ENCODE measurements at places on chromosomes 2 and 18.

- DNase-seq: no peak
Observed at GRCh38 chr2:24626131-24626530, 135.1 kb downstream of the NCOA1 start.

DNA sequence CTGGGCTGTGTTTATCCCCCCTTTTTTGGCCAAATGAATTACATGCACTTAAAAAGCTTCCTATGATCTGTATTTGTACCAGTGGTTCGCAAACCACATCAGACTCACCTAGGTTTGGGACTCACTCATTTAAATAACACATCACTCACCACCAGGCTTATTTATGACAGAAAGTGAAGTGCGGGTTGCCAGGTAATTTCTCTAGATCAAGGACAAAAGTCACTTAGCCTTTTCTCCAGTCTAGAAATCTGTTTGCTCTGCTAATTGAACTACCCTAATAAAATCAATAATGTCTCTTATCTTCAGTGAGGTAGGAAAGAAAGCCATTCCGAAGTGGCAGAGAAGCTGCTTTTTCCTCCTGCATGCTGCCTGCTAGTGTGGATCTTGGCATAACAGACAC, 88.1 kb upstream of the SLC8A1 start:
- DNase-seq: no peak

- DNase-seq: no peak
Observed at GRCh38 chr2:100813527-100813926, 6.4 kb upstream of the NPAS2 start.

- no peak for DNase-seq
Observed at GRCh38 chr2:148524519-148524919, 120.0 kb upstream of the EPC2 start.

- DNase-seq: peak; percentile 23
Observed at GRCh38 chr2:126886211-126886915, 12.3 kb upstream of the TEX51 start.

GRCh38 chr18:34576622-34577021, 133.5 kb upstream of the DTNA start:
- no peak for DNase-seq

DNA sequence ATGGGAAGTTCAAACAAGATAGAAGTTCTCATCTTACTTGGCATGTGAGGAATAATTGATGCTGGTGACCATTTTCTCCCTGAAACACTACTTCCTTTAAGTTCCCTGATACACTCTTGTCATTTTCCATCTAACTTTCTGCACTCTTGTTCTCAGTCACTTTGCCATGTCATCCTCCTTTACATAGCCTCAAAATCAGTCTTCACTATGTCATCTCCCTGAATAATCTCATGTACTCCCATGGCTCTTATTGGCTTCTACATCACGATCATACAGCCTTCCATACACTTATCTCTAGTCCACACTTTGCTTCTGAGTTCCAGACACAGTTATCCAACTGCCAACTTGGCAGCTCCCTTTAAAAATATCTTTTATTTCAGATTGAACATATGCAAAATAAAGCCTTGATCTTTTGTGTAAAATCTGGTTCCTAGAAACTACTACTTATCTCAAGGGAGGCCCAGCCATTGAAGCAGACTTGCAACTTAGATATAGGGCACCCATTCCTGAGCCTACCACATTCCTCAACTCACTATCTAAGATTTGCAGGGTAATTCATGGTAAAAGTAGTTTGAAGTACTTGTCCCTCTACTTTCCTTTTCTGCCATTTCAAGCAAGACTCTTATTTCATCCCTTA, 1070.2 kb upstream of the NXPH2 start:
- no peak for DNase-seq

GRCh38 chr2:138757384-138757783, 22.8 kb downstream of the NXPH2 start:
- DNase-seq: no peak

- no peak for DNase-seq
Observed at GRCh38 chr2:144215701-144216675, 303.9 kb downstream of the ZEB2 start.

DNA sequence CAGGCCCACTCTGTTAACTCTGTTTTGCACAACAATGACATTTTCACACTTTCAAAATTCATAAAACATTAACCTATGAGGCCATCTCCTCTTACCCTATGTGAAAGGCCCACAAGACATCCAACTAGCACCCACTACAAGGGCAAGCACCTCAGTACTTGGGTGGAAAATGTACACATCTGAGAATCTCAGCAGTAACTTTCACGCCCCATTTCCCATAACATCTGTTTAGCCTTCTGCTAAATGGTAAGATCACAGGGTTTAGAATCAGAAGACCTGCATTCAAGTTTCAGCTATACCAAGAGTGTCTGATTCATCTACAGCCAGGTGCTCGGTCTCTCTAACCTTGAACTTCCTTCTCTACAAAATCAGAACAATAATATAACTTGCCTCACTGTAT, 89.2 kb downstream of the SP100 start:
- no peak for DNase-seq

DNA sequence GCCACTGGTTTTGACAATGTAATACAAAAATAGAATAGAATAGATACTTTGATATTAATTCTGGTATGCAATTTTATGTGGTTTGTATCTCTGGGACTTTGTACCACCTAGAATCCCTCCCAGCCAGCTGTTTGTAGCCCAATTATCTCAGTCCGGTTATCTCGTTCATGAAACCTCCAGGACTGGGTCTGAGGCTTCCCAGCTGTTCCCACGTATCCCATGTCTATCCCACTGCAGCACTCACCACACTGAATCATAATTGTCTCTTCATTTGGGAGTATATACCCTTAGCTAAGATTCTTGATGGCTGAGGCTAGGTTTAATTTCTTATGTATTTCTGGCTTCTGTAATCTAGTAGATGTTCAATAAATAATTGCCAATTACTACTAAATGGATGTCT, 104.4 kb upstream of the MAPRE2 start:
- DNase-seq: no peak

DNA sequence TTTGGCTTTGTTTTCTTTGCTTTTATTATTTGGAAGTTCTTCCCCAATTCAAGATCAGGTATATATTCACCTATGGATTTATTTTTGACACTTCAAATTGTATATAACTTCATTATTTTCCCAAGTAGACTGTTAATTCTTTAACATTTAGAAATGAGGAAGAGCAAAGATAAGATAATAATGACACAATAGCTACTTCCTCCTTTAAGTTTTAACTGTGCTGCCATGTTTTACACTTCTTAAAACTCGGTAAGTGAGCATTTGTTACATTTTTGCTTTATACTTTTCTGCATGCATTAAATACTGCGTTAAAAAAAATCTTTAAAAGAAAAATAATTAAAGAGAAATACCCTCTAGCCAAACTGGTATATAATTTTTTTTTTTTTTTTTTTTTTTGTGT, 32.5 kb downstream of the SLC66A3 start:
- no peak for DNase-seq

- DNase-seq: no peak
Observed at GRCh38 chr2:176565641-176566323, 296.5 kb downstream of the MTX2 start.

- no peak for DNase-seq
Observed at GRCh38 chr2:6946722-6947121, 29.5 kb downstream of the RNF144A start.

- DNase-seq: no peak
Observed at GRCh38 chr2:225282858-225283710, 116.4 kb upstream of the NYAP2 start.

- DNase-seq: no peak
Observed at GRCh38 chr2:126781806-126782205, 116.9 kb upstream of the TEX51 start.

GRCh38 chr2:106646605-106647004, 159.4 kb downstream of the CD8B2 start:
- DNase-seq: no peak

DNA sequence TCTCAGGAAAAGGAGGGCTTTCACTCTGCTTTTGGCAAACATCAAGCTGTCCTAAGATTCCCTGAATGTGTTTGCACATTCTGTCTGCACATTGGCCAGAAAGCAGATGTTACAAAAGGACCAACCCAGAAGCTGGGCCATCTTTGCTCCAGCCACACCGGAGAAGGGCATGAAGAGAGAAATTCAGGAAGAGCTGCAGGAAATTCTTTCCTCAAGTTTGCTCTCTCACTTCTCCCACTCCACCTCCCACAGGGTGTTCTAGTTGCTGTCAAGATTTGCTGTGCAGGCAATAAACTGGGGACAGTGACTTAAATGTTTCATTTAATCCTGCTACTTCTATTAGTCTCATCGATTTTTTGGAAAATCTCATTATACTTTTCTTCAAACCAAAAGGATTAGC, 137.7 kb upstream of the UNC80 start:
- DNase-seq: no peak

- DNase-seq: no peak
Observed at GRCh38 chr2:201452058-201452921, 750 bp downstream of the STRADB start.

- DNase-seq: no peak
Observed at GRCh38 chr18:62258616-62259015, 66.5 kb upstream of the TNFRSF11A start.

- no peak for DNase-seq
Observed at GRCh38 chr18:35153609-35154272, 87.1 kb upstream of the ZNF397 start.

GRCh38 chr2:239917125-239917956, 107.8 kb downstream of the NDUFA10 start:
- no peak for DNase-seq

- DNase-seq: no peak
Observed at GRCh38 chr2:231287696-231288095, 89.3 kb downstream of the ARMC9 start.

DNA sequence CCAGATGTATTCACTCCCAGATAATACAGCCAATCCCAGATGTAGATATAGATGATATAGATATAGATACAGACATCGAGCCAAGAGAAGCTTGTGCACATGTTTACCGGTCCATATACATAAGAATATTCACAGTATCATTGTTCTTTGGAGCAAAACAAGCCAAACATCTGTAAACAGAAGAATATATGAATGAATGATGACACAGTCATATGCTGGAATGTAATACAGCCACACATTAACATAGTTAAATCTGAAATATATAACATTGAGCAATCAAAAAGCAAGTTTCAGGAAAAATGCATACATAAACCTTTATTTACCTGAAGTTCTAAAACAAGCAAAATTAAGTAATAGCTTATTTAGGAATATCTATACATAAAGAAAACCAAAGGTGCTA, 182.5 kb downstream of the TXNL1 start:
- DNase-seq: no peak

- no peak for DNase-seq
Observed at GRCh38 chr2:2667690-2668089, 336.6 kb upstream of the MYT1L start.

GRCh38 chr2:187541086-187542085, 12.8 kb downstream of the TFPI start:
- DNase-seq: no peak

GRCh38 chr18:37764541-37765288, 199.1 kb upstream of the CELF4 start:
- no peak for DNase-seq

- DNase-seq: no peak
Observed at GRCh38 chr2:117825437-117825836, 10.9 kb downstream of the DDX18 start.

GRCh38 chr2:32947076-32947483, 327 bp downstream of the LTBP1 start:
- no peak for DNase-seq

- DNase-seq: no peak
Observed at GRCh38 chr2:15895615-15896469, 44.5 kb upstream of the MYCN start.

DNA sequence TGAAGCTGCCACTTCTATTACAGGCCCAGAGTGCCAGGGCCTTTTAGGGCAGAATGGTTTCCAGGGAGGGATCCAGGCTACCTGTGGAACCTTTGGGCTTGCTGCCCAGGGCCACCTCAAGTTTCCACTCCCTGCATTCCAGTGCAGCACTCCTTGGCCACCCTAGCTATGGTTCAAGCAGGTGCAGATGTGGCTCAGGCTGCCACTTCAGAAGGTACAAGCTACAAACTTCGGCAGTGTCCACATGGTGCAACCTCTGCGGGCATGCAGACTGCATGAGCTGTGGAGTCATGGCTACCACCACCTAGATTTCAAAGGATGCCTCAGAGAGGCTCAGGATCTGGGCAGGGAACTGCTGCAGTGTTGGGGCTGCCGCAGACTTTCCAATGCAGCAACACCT, 248.1 kb upstream of the UBE2E3 start:
- no peak for DNase-seq

GRCh38 chr18:77123320-77124231, 9.0 kb downstream of the MBP start:
- DNase-seq: no peak

DNA sequence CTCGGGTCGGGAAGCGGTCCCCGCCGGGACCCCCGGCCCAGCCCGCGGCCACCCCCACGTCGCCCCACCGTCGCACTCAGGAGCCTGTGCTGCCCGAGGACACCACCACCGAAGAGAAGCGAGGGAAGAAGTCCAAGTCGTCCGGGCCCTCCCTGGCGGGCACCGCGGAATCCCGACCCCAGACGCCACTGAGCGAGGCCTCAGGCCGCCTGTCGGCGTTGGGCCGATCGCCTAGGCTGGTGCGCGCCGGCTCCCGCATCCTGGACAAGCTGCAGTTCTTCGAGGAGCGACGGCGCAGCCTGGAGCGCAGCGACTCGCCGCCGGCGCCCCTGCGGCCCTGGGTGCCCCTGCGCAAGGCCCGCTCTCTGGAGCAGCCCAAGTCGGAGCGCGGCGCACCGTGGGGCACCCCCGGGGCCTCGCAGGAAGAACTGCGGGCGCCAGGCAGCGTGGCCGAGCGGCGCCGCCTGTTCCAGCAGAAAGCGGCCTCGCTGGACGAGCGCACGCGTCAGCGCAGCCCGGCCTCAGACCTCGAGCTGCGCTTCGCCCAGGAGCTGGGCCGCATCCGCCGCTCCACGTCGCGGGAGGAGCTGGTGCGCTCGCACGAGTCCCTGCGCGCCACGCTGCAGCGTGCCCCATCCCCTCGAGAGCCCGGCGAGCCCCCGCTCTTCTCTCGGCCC, 13.6 kb downstream of the SPEG start:
- no peak for DNase-seq

DNA sequence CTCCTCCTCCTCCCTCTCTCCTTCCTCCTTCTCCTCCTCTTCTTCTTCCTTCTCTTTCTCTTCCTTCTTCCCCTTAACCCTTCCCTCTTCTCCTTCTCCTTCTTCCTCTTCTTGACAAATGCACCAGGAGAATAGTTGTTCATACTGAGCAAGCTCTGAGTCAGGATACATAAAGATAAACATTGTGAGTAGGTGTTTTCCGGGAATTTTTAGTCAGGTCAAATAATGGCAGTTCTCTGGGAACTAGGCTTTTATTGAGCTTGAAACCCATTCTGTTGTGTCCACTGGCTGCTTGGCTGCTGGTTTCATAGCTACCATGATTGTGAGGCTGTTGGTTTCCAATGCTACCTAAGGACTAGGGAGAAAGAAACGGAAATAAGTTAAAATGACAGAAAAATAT, 1144.7 kb upstream of the DDX18 start:
- no peak for DNase-seq

Data from stimulated activated CD8-positive, alpha-beta memory T cell treated with anti-CD3 and anti-CD28 coated beads, Interleukin-15, amount 100 ng/mL, for 24 hours (primary cell).